ENCODE measurements at places on chromosomes 5 and 9.

DNA sequence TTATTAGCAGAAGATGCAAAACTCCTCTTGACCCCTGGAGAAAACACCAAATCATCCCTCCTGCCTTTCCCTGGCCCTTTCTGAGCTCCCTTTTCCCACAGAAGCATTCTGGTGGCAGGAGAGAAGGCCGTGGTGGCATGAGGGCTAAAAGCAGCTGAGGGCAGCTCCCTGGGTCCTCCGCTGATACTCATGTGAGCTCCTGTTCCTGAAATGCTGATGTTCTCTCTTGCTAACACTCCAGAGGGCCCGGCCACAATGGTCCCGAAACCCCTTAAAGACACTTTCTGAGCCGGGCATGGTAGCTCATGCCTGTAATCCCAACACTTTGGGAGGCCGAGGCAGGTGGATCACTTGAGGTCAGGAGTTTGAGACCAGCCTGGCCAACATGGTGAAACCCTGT is 183.1 kb downstream of the HSPA4 start:
- no peak for DNase-seq

DNA sequence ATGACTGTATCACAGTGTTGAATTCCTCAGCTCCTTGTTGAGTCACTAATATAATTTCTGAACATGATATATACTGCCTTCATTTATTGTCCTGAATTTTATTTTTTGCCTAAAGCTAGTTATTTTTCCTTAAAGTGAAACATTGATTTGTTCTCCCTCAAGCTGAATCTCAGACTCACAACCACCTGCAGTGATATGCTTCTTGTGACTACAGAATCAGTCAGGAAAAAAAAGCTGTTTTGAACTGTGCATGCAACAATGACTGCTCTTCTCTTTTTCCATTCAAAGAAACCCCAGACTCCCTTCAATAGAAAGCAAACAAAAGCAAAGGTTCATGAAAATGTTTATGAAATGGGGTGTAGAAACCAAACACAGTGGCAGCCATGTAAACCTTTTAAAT is 470.2 kb upstream of the CHD1 start:
- DNase-seq: no peak

DNA sequence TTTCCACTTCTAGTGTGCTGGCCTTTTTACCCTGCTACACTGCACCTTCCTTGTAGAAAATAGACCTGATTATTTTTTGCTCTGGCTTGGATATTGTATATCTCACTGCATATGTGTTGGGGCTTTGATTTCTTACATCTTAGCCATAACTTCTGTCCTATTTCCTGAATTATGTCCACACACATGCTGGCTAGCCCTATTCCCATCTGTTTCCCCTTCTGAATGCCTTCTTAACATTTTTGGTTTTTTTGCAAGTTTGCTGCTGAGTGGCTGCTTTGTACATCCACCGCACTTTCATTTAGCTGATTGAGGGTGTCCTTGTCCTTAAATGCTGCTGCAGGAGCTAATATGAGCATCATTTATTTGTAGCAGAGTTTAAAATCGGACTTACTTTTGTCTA is 26.9 kb downstream of the CFAP95 start:
- DNase-seq: no peak

DNA sequence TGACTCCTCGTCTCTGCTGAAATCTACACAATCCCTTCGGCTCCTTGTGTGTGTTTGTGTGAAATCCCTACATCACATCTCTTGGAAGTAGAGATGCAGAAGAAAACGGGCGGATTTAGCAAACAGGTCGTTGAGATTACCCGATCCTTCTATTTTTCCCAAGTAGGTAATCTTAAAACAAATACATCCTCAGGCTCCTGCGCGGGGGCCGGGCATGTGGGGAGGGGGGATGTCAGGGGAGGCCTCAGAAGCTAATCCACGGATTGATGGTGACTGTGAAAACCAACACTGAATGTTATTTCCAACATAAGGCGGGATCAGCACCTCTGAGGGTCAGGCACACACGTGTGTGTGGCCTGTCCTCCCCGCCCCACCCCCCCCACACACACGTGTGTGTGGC is 137.8 kb downstream of the ROR2 start:
- no peak for DNase-seq

DNA sequence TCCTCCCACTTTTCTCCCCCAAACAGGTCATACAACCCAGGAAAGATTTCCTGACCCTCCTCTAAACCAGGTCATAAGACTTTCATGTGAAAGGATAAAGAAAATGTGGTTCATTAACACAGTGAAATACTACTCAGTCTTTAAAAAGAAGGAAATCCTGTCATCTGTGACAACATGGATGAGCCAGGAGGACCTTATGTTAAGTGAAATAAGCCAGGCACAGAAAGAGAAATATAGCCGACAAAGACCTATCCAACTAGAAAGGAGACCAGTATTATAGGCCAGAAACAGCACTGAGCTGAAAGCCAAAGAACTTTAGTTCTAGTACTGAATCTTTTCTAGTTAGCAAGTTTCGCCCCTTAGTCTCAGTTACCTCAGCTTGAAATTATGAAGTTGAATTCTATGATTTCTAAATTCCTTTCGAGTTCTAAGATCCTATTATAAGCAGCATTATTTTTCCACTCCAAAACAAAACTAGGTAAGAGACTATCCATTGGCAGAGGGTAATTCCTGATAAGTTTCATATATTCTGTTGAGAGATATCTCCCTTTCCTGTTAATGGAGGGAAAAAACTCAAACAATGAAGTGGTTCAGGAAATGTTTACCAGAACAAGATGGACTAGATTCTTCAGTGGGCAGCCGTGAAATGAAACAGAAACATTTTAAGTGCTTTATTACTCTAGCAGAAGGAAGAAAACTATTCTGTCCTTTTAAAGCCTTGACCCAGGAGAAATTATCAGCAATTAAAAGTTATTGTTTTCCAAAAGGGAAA is 42.5 kb downstream of the GNA14 start:
- DNase-seq: no peak

DNA sequence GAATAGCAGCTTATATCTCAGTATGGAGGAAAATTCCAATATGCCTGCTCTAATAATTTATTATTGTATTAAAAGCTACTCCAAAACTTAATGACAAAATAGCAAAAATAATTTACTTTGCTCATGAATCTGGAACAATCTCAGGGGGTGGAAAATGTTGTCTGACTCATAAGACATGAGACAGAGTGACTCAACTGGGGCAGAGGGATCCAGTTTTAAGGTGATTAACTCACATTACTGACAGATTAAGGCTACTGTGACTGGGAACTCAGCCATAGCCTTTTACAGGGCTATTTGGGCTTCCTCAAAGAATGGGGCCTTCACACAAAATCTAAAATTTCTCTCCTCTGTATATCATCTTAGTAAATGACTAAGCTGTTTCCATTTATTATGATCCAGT is 1172.9 kb downstream of the CDH12 start:
- no peak for DNase-seq

DNA sequence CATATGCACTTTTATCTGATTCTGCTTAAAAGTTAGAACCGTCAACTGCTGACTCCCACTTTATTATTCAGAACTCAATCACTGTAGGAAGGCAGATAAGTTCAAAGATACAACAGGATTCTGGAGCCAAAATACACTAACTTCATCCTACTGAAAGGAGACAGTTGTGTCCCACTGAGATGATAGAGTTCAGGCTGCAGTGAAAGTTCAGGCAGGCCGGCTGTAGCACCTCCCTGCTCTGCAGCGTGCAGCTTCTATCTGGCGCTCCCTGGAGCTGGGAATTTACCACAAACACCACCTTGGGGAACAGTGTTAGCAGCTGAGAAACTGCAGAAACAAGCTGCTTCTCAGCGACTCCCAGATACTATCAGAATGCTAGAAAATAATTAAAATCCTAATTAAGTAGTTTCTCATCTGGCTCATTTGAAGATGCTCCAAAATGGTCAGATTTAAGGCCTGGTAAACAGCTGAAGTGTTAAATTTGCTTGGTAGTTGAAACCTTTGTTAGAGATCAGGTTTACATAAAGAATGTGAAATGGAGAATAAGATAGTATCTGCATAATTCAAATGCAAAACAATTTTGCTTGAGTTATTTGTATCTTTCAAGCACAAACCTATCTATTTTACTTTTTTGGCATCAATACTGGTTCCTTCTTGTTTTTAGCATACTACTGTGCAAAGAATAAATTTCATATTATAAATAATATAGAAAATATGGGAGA is 52.3 kb upstream of the CNTLN start:
- DNase-seq: no peak

GRCh38 chr9:89330513-89330912 is 12.2 kb downstream of the SECISBP2 start:
- no peak for DNase-seq

- no peak for DNase-seq
Observed at GRCh38 chr5:36728697-36729543, 122.5 kb downstream of the SLC1A3 start.

DNA sequence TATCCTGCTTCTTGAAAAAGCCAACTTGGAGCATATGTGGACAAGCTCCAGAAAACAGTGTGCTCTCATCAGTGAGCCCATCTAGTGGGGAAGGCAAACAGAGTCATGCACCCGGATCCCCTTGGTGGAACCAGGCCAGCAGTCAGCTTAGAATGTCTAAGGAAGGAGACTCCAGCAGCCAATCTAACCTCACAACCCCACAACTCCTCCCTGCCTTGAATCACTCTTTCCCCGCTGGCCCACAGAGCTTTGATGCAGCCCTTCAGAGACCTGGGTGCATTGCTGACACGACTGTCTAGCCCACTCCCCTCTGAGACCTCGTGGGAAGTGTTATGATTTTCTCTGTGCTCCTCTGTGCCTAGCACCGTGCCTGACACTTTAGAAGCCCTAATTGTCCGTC is 623.7 kb downstream of the BNC2 start:
- no peak for DNase-seq

- no peak for DNase-seq
Observed at GRCh38 chr5:150568663-150569062, 60.7 kb downstream of the NDST1 start.

Data from activated naive CD4-positive, alpha-beta T cell treated with anti-CD3 and anti-CD28 coated beads, Interleukin-2, amount 50 U/mL, for 16 hours (primary cell).